ENCODE measurements at places on chromosomes 7 and 10.

DNA sequence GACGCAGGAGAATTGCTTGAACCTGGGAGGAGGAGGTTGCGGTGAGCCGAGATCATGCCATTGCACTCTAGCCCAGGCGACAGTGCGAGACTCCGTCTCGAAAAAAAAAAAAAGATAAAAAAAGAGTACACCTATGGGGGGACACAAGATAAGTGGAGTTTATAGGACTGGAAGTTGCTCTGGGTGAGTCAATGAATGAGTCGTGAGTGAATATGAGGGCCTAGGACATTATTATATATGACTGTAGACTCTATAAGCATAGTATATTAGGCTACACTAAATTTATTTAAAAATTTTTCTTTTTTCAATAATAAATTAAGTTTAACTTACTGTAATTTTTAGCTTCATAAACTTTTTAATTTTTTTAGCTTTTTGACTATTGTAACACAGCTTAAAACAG, 19.4 kb upstream of the SGCE start:
- no peak for DNase-seq

- DNase-seq = no peak
Measured at GRCh38 chr7:39252916-39253315, 275.2 kb downstream of the POU6F2 start.

DNA sequence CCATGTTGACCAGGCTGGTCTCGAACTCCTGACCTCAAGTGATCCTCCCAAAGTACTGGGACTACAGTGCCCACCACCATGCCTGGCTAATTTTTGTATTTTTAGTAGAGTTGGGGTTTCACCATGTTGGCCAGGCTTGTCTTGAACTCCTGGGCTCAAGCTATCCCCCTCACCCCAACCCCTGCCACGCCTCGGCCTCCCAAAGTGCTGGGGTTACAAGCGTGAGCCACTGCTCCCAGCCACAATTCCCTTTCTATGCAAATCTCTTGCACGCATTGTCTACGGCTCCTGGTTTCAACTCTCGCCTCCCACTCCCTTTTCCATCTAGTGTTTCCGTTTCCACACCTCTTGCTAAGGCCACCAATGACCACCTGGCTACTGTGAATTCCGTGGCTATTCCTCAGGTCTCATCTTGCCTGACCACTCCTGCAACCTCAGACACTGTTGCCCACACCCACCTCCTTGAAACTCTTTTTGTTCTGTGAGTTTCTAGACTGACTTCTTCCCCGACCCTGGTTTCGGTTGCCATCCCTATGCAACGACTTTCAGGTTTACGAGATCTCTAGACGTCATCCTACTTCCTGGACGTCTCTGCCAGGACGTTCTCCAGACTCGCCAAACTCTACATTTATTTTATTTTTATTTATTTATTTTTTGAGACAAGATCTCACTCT, 3.4 kb downstream of the CLDN3 start:
- DNase-seq = no peak

GRCh38 chr10:85902051-85902450, 464.5 kb downstream of the GRID1 start:
- no peak for DNase-seq

- DNase-seq = no peak
Measured at GRCh38 chr7:132092106-132092505, 484.2 kb downstream of the PLXNA4 start.

DNA sequence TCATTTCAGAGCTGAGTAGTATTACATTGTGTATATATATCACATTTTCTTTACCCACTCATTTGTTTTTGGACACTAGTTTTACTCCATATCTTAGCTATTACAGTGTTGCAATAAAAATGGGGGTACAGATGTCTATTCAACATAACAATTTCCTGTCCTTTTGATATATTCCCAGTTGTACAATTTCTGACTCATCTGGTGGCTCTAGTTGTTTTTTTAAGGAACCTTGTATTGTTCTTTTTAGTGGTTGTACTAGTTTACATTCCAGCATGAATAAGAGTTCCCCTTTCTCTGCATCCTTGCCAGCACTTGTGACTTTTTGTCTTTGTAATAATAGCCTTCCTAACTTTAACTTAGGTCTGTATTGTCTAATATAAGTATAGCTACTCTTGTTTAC, 739.9 kb downstream of the XPNPEP1 start:
- no peak for DNase-seq

GRCh38 chr7:30321882-30322192, 37.4 kb downstream of the ZNRF2 start:
- no peak for DNase-seq

- DNase-seq = no peak
Measured at GRCh38 chr7:7486362-7486761, 49.3 kb downstream of the COL28A1 start.

GRCh38 chr10:21523557-21524008, 1.9 kb downstream of the SKIDA1 start:
- DNase-seq = no peak

GRCh38 chr7:29511851-29512250, 51.8 kb upstream of the PRR15 start:
- no peak for DNase-seq

GRCh38 chr7:91137153-91137787, 127.0 kb upstream of the FZD1 start:
- DNase-seq = no peak
